Adrenal gland (tissue), 19 donors: ENCODE measurements at places on chromosomes 2 and 18. TPM values are rescaled to one million over a fixed set of nuclear protein-coding genes. Genes with fewer than 3 reads are reported as not detected.
A peak's percentile ranks its signal among the peaks of the same experiment; 100 is the strongest.

The SFTPB gene
- 1.4 TPM for total RNA-seq

The NYAP2 gene
- 0.67 TPM for total RNA-seq

GRCh38 chr2:90207454-90208058, 1516.1 kb downstream of the RPIA start:
- DNase-seq = no peak
- no peak overlapping the region for H3K4me3 ChIP-seq
- no peaks in the 10 kb centered on the region for H3K36me3 ChIP-seq
- H3K27ac ChIP-seq = no peak overlapping the region
- H3K27me3 ChIP-seq = no peaks in the 10 kb centered on the region

DNA sequence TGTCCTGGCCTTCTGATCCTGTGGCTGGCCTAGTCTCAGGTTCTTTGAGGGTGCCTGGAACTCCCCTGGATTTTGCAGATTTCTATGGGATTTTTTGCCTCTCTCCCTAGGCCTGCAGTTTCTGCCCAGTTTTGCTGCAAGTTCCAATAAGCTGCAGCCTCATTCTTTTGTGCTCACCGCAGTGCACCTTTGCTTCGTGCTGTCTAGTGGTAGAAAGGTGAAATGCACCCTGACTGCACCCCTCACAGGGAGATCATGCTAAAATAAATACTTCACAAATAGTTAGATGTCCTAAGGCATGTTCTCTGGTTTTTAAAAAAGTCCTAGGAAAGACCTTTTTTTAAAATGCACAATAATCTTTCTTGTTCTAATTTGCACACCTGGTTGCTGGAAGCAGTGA, 72.5 kb downstream of the GNAL start:
- H3K36me3 ChIP-seq = no peaks in the 10 kb centered on the region
- no peaks in the 10 kb centered on the region for H3K4me1 ChIP-seq
- H3K27me3 ChIP-seq = no peaks in the 10 kb centered on the region
- no peak overlapping the region for H3K27ac ChIP-seq
- no peak for DNase-seq

GRCh38 chr2:109031476-109032228, 42.6 kb upstream of the EDAR start:
- peak; percentile 37 for DNase-seq
- H3K27me3 ChIP-seq = no peaks in the 10 kb centered on the region
- H3K4me3 ChIP-seq = peak overlapping the region; percentile 16

DNA sequence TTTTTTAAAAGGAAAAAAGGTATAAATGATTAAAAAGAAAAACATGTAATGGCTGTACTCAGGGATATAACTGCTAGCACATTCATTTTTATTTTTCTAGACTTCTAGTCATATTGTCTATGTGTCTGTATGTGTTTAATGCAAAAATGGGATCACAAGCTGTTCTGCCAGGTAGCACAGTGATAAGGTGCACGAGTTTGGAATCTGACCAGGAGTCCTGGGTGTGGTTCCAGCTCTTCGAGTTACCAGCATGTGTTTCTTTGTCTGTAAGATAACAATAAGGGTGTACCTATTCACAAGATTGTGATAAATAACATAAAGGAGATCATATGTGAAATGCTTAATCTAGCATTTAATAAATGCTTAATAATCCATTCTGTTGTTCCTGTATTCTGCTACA, 145.3 kb downstream of the PKP4 start:
- no peak overlapping the region for H3K27ac ChIP-seq
- H3K4me3 ChIP-seq = no peak overlapping the region
- H3K27me3 ChIP-seq = no peaks in the 10 kb centered on the region

DNA sequence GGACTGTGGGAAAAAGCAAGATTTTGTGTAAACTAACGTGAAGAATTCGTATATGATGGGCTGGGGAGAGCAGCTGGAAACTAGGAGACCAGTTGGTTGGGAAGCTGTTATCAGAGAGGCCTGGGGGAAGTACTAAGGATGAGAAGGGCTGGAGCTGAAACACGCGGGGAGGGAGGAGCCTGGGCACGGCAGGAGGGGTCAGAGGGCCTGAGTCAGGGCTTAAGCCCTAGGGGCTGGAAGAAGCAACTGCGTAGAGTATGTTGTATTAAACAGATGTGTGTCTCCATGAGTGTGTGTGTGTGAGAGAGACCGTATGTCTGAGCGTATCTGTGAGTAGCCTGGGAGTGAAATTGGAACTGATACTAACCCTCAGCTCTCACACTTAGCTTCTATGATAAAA, 8.4 kb downstream of the POMC start:
- H3K27me3 ChIP-seq = no peaks in the 10 kb centered on the region
- no peak for DNase-seq
- H3K4me1 ChIP-seq = no peaks in the 10 kb centered on the region
- H3K36me3 ChIP-seq = no peaks in the 10 kb centered on the region
- no peak overlapping the region for H3K4me3 ChIP-seq

DNA sequence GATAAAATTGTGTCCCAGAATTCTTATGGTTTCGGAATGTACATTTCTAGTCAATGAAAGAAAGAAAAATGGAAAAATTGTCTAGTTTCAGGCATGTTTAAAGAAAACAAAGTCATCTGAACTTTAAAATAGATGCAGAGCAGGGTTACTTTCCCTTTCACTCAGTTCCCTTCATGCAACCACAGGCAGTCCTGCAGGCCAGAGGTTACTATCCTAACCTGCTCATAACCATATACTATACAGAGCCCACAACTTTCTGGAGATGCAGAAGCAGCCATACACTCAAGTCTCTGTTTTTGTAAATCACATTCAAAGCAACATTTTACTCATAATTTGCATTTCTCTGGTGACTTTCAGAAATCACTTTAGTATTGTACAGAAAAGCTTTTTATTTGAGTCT, 690.3 kb downstream of the MBD2 start:
- no peaks in the 10 kb centered on the region for H3K36me3 ChIP-seq
- no peaks in the 10 kb centered on the region for H3K27me3 ChIP-seq
- H3K27ac ChIP-seq = no peak overlapping the region
- no peaks in the 10 kb centered on the region for H3K4me1 ChIP-seq
- no peak for DNase-seq
- H3K4me3 ChIP-seq = no peak overlapping the region

DNA sequence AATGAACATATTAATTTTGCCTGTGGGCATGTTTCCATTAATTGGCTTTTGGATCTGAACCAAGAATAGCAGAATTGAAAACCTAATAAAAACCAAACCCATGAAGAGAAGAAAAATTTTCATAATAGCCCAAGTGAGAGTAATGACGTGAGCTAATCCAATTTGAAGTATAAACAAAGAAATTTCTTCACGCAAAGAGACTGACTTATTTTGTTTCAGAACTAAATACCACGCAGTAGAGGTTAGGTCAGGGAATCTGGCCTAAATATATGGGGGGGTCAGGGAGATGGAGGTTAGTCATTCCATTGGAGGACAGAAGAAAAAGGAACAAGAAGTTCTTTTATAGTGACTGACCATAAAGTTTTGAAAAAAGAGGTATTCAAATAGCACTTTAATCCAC, 94.1 kb upstream of the CYP1B1 start:
- no peaks in the 10 kb centered on the region for H3K4me1 ChIP-seq
- H3K27me3 ChIP-seq = no peaks in the 10 kb centered on the region
- no peaks in the 10 kb centered on the region for H3K36me3 ChIP-seq

GRCh38 chr2:74695663-74696062, 41.6 kb downstream of the SEMA4F start:
- H3K4me3 ChIP-seq = no peak overlapping the region
- H3K36me3 ChIP-seq = no peaks in the 10 kb centered on the region
- no peaks in the 10 kb centered on the region for H3K4me1 ChIP-seq
- no peaks in the 10 kb centered on the region for H3K27me3 ChIP-seq

GRCh38 chr2:210528716-210529115, 27.7 kb upstream of the CPS1 start:
- H3K4me3 ChIP-seq = no peak overlapping the region
- H3K4me1 ChIP-seq = no peaks in the 10 kb centered on the region
- no peak overlapping the region for H3K27ac ChIP-seq
- H3K27me3 ChIP-seq = no peaks in the 10 kb centered on the region

DNA sequence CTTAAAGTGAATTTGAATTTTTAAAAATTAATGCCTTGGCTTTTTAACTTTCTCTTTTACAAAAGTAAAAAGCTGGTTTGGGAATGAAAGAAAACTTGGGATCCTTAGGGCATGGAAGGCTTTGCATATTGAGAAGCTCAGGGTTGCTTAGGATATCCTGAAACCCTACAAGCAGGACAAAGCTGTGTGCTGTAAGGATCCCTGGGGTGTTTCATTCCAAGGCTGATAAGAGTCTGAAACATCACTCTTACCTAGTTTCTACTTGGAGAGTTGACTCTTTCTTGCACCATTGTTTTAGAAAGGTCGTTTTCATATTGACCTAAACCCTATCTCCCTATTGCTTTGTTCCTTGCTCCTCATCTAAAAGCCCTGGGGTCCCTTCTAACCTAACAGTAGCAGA, 325.9 kb upstream of the NT5C1B start:
- H3K27me3 ChIP-seq = no peaks in the 10 kb centered on the region
- H3K4me1 ChIP-seq = no peaks in the 10 kb centered on the region
- H3K36me3 ChIP-seq = no peaks in the 10 kb centered on the region
- H3K4me3 ChIP-seq = no peak overlapping the region

DNA sequence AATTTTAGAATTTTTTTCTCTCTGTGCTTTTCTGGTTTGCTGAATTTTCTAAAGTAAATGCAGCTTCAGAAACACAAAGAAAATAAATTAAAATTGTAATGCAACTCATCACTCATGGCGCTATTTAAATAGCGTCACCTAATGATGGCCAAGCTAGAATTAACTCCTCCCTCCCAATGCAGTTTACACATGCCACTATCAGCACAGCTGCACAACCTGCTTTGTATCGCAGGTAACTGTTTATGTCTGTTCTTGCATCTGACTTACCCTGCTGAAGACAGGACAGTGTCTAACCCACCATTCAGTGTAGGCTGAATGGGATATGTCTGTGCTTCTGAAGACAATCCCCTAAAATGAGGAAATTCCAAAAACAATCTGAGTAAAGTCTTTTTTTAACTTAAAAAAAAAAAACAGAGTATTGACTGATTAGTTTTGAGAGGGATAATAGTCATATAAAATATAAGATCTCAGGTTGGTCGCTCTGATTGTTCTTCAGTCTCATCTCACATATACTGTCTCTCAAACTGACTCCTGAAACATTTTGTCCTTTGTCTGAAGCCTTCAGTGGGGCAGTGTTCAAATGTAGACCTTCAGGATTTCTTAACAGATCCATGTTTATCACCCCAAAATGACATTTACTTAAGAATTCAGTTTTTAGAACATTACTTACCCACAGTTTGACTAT, 271.4 kb downstream of the ZEB2 start:
- no peak overlapping the region for H3K4me3 ChIP-seq
- H3K36me3 ChIP-seq = no peaks in the 10 kb centered on the region
- H3K4me1 ChIP-seq = no peaks in the 10 kb centered on the region
- no peak for DNase-seq
- H3K27me3 ChIP-seq = no peaks in the 10 kb centered on the region

DNA sequence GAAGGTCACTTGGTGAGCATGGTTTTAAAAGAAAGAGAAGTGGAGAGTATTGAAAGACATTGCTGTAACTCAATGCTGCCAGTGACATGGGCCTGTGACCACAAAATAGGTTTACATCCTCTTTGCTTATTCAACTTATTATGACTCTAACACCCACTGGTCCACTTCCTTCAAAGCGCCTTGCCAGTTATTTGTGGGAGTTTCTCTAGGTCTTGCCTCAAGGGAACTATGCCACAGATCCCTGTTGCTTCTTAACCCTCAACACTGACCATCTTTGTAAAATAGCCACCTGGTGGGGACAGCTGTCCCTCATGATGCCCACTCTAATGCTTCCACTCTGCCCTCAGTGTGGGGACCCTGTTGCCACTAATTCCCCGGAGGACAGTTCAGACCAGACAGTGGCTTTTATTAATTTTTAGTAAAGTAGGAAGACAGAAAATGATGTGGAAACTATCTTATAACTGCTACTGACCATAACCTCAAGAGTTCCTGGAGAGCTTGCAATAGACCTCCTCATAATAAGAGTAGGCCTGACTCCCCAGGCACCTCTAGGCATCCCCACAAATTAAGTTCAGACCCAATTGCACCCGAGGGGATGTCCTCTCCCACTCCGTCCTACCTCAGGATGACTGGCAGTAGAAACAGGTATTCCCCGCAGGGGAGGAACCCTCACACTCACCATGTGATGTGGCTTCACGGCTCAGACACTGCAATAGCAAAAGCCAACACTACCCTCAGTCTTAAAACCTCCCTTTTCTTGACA, 31.3 kb upstream of the SLC25A52 start:
- H3K27ac ChIP-seq = no peak overlapping the region
- H3K4me1 ChIP-seq = no peaks in the 10 kb centered on the region
- no peak overlapping the region for H3K4me3 ChIP-seq

The SANBR gene
- 2.6 TPM for total RNA-seq

GRCh38 chr18:63762518-63762917, 12.7 kb upstream of the SERPINB7 start:
- H3K4me1 ChIP-seq = no peaks in the 10 kb centered on the region
- H3K27ac ChIP-seq = no peak overlapping the region
- DNase-seq = no peak
- H3K27me3 ChIP-seq = no peaks in the 10 kb centered on the region
- H3K4me3 ChIP-seq = no peak overlapping the region

The DPY30 gene
- total RNA-seq = 84.3 TPM

DNA sequence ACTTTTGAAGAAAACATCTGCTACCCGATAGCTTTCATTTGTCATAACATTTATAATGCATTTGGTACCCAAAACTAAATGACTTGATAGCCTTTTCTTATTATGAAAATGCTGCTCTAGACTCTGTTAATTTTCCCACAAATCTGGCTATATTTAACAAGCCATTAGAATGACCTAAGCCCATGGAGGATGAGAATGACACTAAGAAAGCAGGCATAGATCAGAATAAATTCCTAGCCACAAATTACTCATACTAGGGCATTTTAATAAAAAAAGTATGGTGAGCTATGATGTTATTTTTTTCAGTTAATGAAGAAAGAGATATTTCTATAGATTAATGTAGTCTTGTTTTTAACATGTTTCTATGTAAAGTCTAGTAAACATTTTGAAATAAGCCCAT, 1728.3 kb downstream of the SUCLG1 start:
- H3K27ac ChIP-seq = no peak overlapping the region
- no peaks in the 10 kb centered on the region for H3K27me3 ChIP-seq
- no peak for DNase-seq
- no peak overlapping the region for H3K4me3 ChIP-seq
- no peaks in the 10 kb centered on the region for H3K4me1 ChIP-seq

GRCh38 chr2:53768242-53768542, 588 bp downstream of the CHAC2 start:
- no peak for DNase-seq
- H3K4me1 ChIP-seq = peaks cover 18% of the 10 kb centered on the region
- H3K4me3 ChIP-seq = peak overlapping the region; percentile 41
- H3K36me3 ChIP-seq = no peaks in the 10 kb centered on the region

The ASXL2 gene
- total RNA-seq = 18.4 TPM
